ENCODE measurements at places on chromosomes 1 and 21.
A peak's percentile ranks its signal among the peaks of the same experiment; 100 is the strongest.

- peak; percentile 22 for DNase-seq
Observed at GRCh38 chr1:202571719-202572339, 138.4 kb downstream of the SYT2 start.

- DNase-seq, result peak; percentile 65
Observed at GRCh38 chr1:24186993-24187790, at the start of gene IFNLR1. TSS of gene IFNLR1 (minus strand) at chr1:24187289. CDS start at chr1:24187248, 41 bp downstream.

DNA sequence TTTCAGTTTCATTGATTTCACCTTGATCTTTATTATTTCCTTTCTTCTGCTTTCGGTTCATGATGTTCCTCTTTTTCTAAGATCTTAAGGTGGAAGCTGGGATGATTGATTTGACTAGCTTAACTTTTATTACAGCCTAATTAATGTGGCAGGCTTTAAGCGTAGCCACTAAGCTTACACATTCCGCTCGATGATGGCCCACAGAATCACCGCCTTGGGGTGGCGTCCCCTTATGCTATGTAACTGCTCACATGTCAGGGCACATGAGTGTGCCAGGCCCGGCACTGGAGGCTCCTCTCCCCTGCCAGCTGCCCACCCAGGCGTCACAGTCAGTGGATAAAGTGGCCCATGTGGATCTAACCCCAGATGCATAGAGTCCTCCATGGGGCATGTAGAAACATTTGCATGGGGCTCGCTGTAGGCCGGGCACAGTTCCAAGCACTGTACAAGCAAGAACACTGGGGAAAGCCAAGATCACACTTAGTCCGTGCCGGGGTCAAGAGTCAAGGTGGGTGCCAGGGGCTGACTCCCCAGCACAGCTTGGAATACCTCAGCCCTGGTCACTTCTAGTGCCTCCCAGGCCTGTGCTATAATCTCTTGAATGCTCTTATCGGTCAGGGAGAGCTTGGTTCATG lies 41.7 kb downstream of the PKNOX1 start:
- DNase-seq, result no peak

GRCh38 chr1:64248065-64248464 lies 44.6 kb downstream of the UBE2U start:
- no peak for DNase-seq

DNA sequence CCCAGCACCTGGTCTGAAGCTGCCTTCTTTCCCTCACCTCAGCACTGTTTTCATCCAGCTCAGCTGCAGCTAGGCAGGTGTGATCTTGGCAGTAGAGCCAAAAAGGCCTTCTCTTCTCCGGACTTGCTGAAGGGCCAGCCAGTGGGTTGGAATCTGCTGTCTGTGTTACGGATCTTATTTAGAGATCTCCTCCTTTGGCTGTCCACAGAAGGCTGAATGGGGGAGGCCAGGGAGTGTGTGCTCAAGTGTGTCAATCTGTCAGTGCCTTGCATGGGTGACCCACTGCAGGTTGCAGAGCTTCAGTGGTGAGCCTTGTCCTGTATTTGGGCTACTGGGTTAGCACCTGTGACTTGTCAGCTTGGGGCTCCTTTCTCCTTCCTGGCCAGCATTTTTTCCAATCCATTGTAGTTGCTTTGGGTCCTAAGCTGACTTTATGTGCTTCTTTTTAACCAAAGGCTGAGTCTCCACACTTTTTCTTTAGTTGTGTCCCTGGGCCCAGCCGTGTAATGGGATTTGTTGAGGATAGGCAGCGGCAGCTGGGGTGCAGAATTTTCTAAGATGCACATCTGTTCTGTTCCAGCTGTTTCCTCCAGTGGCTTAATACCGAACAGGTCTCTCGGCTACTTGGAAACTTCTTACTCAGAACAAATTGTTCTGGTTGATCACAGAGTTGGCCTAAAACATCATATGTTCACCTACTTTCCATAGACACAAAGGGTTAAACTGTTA lies 126.8 kb downstream of the PEX14 start:
- no peak for DNase-seq

DNA sequence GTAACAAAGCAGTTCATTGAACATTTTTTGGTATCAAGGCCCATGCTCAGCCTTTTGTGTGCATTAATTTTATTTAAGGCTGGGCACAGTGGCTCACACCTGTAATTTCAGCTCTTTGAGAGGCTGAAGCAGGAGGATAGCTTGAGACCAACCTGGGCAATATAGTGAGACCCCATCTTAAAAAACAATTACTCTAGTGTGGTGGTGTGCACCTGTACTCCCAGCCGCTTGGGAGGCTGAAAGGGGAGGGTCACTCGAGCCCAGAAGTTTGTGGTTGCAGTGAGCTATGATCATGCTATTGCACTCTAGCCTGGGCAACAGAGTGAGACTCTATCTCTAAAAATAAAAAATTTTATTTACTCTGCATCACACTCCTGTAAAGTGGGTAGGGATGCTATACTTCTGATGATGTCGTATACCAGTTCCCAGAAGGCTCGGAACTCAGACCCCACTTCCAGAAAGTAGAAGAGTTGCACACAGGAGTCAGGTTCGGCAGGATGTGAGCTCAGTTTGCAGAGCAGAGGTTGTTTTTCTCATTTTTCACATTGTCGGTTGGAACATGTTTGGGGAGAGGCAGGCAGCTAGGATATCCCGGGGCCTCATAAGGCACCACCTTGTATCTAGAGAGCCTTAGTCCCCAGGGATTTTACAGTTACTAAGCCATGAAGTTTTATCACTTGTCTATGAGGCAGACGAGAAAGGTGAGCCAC lies 144.6 kb downstream of the GALNT2 start:
- no peak for DNase-seq

- DNase-seq, result no peak
Observed at GRCh38 chr1:212533148-212533517, 75.4 kb upstream of the ATF3 start.

DNA sequence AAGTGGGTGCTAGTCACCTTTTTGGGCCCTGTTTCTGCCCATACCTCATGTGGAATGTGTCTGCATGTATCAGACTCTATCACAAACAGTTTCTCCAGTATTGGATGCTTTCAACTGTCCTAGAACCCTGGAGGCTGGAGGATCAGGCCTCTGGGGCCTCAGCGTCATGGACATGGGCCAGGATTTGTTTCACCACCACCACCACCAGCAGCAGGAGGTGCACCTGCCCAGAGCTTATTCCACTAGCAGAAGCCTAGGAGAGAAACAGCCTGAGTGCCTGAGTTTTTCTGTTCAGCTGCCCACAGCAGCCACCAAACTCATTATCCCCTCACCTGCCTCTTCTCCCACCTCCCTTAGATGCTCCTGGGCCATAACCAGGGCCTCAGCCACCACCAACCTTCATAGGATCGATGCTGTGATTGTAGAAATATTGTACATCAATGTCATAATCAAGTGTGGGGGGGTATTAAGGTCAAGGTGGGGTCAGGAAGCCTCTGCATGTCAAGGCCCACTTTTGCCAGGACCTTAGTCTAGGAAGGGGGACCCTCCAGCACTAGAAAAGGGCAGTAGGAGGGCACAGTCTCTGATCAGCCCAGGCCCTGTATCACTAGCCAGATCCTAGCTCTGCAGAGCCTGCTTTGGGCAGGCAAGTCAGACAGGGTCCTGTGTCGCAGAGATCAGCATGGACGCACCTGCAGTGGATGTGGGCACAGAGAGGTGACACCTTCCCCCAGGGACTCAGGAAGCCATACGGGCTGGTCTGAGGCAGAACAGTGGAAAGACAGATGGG lies 9.3 kb downstream of the DMAP1 start:
- no peak for DNase-seq

- DNase-seq, result peak; percentile 15
Observed at GRCh38 chr1:37691497-37692077, 729 bp upstream of the CDCA8 start.

DNA sequence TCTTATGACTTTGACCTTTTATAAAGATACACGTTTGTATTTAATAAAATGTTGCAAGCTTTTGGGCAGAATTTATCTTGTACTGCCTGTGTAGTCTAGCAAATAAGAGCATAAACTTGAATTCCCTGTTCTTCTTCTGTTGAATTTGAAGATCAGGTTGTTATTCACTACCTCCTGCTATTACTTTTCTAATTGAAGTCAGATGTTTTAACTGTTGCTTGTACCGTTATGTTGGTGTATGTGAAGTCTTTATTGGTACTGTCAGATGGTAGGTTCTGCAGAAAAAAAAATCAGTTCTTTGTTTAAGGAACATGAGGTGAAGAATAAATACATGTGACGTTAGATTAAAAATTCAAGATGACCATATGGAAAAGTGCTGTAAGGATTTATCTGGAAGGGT lies 69.1 kb downstream of the DYRK1A start:
- DNase-seq, result no peak

GRCh38 chr21:45471525-45472221 lies 66.7 kb downstream of the COL18A1 start:
- DNase-seq, result no peak
